ENCODE measurements at places on chromosomes 16 and 17.

DNA sequence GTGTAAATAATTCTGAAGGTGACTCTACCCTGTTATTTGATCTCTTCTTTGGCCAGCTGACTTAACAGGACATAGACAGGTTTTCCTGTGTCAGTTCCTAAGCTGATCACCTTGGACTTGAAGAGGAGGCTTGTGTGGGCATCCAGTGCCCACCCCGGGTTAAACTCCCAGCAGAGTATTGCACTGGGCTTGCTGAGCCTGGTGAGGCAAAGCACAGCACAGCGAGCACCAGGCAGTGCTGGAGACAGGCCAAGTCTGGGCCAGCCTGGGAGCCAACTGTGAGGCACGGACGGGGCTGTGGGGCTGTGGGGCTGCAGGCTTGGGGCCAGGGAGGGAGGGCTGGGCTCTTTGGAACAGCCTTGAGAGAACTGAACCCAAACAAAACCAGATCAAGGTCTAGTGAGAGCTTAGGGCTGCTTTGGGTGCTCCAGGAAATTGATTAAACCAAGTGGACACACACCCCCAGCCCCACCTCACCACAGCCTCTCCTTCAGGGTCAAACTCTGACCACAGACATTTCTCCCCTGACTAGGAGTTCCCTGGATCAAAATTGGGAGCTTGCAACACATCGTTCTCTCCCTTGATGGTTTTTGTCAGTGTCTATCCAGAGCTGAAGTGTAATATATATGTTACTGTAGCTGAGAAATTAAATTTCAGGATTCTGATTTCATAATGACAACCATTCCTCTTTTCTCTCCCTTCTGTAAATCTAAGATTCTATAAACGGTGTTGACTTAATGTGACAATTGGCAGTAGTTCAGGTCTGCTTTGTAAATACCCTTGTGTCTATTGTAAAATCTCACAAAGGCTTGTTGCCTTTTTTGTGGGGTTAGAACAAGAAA, 5.1 kb downstream of the STH start:
- no peak for DNase-seq

GRCh38 chr16:2614761-2615191, 67.5 kb upstream of the KCTD5 start:
- no peak for DNase-seq

GRCh38 chr17:41322094-41322902, 6.8 kb upstream of the KRTAP17-1 start:
- DNase-seq, result peak; percentile 11

GRCh38 chr17:60749050-60749449, 71.4 kb downstream of the BCAS3 start:
- no peak for DNase-seq

DNA sequence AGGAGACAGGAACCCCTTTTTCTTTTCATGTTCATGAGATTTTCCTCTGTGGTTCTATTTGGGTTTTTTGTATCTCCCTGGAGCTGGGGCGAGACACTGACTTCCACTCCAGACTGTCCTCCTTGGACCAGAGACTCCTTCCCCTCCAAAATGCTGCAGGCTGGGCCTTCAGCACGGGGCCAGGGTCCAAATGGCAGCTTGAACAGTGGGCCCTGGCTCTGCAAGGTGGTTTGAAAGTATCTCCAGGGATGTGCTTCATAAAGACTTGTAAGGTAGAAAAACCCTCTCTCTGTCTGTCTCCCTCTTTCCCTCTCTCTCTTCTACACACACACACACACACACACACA, 236.1 kb downstream of the ZNF423 start:
- DNase-seq, result no peak

GRCh38 chr17:66467766-66468165, 165.4 kb downstream of the PRKCA start:
- no peak for DNase-seq

DNA sequence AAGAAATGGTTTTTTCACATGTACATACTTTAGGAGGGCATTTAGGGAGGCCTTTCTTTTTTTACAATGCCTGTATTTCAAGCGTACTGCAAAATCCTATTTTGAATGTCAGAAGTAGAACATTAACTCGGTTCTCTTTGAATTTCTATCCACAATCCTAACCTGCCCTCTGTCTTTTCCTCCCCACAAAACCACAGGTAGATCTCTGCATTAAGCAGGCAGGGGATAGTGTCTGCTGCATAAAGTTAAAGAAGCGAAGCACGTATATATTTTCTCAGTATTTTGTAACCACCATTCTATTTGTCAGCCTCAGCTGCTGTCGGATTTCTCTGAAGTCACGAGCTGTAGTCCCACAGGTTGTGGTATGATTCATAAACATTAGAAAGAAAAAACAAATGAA, 137.5 kb downstream of the SHISA6 start:
- no peak for DNase-seq

- no peak for DNase-seq
These were observed 114.4 kb downstream of the CDH13 start for GRCh38 chr16:82741073-82741615.

- no peak for DNase-seq
These were observed 148.7 kb downstream of the KCNJ2 start for GRCh38 chr17:70318051-70318450.

DNA sequence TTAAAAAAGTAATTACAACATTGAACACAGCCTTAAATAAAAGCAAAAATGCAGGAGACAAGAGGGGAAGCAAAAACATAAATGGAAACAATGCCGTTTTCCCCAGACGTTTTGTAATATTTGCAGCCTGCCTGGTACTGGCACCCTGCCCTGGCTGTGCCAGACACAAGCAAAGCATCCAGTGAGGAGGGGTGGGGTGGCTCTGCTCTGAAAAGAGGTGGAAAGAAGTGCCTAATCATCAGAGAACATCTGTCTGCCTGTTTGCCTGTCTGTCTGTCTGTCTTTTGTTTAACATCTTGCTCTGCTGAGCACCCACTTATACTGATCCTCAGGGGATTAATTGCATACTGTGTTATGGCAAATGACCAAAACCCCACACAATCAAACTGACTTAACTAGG, 62.7 kb downstream of the C16orf82 start:
- no peak for DNase-seq

DNA sequence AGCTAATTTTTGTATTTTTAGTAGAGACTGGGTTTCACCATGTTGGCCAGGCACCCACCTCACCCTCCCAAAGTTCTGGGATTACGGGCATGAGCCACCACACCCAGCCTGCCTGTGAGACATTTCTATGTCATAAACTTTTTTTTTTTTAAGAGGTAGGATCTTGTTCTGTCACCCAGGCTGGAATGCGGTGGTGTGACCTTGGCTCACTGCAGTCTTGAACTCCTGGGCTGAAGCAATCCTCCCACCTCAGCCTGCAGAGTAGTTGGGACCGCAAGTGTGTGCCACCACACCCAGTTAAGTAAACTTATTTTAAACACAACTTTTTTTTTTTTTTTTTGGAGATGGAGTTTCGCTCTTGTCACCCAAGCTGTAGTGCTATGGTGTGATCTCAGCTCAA, 47.2 kb downstream of the SCNN1G start:
- no peak for DNase-seq

DNA sequence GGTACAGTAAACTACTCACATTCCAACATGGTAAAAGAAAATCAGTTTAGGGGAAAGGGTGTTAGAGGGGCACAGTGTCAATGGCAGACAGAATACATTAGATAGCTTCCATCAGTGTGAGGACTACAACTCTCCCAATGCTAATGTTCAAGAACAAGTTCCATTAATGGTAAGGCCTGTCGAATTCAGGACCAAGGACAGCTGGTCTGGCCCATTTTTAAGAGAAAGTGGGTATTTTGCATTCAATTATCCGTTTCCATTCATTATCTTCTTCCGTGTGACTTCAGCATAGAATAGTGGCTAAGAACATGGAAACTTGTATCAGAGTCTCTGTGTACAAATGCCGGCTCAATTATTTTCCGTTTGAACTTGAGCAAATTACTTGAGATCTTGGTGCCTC, 98.4 kb downstream of the XYLT1 start:
- DNase-seq, result no peak

DNA sequence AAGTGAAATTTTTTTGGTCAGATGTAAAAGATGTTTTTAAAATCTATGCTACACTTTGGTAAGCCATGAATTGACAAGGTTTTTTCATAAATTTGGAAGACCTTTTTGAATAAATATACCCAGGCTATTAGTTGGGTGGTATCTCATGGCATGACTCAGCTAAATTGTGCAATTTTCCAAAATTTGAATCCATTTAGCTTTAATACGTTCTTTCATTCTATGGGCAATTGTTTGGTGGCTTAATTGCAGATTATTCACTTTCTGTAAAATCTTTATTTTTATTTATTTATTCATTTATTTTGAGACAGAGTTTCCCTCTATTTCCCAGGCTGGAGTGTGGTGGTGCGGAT, 82.8 kb upstream of the TNRC6A start:
- DNase-seq, result no peak

GRCh38 chr16:61836804-61837393, 199.3 kb downstream of the CDH8 start:
- no peak for DNase-seq

GRCh38 chr16:8966817-8967131, 3.1 kb upstream of the USP7 start:
- no peak for DNase-seq

DNA sequence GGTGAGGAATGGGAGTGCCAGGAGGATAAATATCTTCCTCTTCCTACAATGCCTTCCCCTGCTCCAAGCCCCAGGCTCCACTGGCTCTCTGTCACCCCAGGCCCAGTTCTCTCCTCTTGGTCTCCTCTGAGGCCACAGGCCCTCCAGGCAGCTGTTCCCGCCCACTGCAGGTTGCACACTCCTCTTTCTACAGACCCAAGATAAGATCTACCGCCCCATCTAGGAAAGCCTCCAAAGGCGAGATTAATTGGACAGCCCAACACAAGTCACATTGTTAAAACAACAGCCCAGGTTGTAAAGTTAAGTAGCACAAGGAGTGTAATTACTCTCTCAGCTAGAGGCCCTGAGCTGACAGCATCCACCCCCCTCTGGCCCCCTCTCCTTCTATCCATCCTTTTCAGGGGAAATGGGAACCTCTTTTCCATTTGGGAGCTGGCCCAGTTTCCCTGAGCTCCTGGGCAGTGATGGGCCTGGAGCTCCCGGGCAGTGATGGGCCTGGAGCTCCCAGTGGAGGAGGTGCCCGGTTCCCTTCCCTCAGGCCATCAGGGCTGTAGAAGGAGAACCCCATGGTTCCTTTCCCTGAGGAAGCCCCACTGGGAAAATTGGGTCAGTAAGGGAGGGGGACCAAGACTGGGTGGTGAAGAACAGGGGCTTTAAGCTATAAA, 7.3 kb downstream of the DLX4 start:
- no peak for DNase-seq

DNA sequence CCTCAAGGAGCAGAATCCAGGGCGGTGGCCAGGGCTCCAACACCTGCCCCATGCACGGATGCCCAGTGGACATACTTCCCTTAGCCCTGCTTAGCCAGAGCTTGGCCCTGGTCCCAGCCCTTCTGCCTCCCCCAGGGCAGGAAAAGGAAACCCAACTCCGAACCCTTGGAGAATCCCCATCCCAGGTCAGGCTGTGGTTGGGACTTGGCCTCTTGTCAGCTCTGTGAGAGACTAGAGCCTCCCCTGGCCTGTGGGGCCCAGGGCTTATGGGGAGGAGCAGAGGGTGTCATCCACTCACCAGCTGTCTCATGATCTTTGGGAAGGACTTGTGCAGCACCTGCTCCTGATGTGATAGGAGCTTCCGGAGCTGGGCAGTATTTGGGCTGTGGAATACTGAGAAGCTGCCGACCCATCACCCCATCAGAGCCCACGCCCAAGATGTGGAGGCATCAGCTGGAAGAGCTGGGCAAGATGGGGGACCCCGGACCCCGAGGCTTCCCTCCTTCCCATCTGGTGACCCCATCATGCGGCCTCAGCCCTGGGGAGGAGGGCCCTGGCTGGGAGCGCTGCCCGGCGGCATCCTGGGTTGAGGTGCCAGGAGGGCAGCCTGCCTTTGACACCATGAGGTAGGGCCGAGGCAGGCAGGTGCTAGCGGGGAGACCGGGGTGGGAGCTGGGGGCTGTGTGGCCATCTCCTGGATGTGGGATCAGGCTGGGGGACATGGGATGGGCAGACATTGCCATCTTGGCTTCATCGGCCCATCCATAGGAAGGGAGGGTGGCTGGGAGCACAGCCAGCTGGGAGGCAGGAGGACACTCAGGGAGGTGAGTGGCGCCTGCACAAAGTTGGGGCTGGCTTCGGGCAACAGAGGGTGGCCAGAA, 45.1 kb downstream of the TNFRSF13B start:
- no peak for DNase-seq

- no peak for DNase-seq
These were observed 59.6 kb downstream of the MAP2K6 start for GRCh38 chr17:69473841-69474831.

- no peak for DNase-seq
These were observed 283.8 kb downstream of the ZFHX3 start for GRCh38 chr16:72764015-72764654.

GRCh38 chr16:79887541-79888540, 287.3 kb upstream of the MAF start:
- no peak for DNase-seq

DNA sequence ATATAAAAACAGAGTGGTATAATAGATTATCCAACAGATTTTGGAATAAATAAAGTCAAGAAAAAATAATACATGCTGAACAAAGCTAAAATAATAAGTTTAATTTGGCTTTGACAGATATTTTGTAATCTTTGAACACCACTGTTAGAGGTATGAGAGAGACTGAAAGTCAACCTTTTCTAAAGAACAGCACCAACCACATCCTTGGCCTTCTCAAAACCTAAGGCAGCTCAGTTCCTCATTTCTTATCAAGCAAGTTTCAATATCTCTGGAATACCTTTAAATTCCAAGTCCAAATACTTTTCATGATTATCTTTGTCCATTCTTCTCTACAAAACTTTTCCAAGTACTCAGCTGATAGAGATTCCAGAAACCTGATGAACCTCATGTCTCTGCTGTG, 1603.8 kb downstream of the CDH8 start:
- no peak for DNase-seq

GRCh38 chr16:13435873-13436474, 484.0 kb upstream of the ERCC4 start:
- DNase-seq, result no peak

DNA sequence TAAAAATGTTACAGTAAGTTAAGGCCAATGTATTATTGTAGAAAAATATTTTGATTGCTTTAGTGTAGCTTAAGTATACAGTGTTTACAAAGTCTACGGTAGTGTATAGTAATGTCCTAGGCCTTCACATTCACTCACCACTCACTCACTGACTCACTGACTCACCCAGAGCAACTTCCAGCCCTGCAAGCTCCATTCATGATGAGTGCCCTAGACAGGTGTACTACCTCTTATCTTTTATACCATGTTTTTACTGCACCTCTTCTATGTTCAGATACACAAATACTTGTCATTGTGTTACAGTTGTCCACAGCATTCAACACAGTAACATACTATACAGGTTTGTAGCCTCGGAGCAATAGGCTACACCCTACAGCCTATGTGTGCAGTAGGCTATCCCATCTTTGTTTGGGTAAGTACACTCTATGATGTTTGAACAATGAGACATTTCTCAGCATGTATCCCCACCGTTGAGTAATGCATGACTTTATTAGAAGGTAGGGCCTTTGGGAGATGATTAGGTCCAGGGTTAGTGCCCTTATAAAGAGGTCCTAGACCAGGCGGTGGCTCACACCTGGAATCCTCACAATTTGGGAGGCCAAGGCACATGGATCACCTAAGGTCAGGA, 117.8 kb downstream of the SLC39A11 start:
- DNase-seq, result no peak

Measured in amniotic stem cell (primary cell).